ENCODE measurements at places on chromosomes 7 and 10. TPM values are rescaled to one million over a fixed set of nuclear protein-coding genes. Genes with fewer than 3 reads are reported as not detected.

Gene CPXM2
- not detected for total RNA-seq

Gene EN2
- under 0.01 TPM for total RNA-seq

Gene NEUROD6
- total RNA-seq, result not detected

Gene PHKG1
- 0.52 TPM for total RNA-seq

Data from dermis lymphatic vessel endothelial cell (primary cell).